ENCODE measurements at places on chromosomes 12 and 14. TPM values are rescaled to one million over a fixed set of nuclear protein-coding genes. Genes with fewer than 3 reads are reported as not detected.
A peak's percentile ranks its signal among the peaks of the same experiment; 100 is the strongest.

GRCh38 chr14:60722357-60723115, 1.6 kb downstream of the SIX4 start:
- peak overlapping the region; percentile 78 for H3K4me3 ChIP-seq
- no peaks in the 10 kb centered on the region for H3K27me3 ChIP-seq
- peak overlapping the region; percentile 94 for H3K27ac ChIP-seq
- H3K4me1 ChIP-seq, result no peaks in the 10 kb centered on the region
- H3K36me3 ChIP-seq, result no peaks in the 10 kb centered on the region

GRCh38 chr12:123050913-123051312, 70.4 kb downstream of the ARL6IP4 start:
- no peak for DNase-seq
- no peaks in the 10 kb centered on the region for H3K27me3 ChIP-seq
- H3K27ac ChIP-seq, result peak overlapping the region; percentile 56
- H3K36me3 ChIP-seq, result no peaks in the 10 kb centered on the region
- no peak overlapping the region for H3K4me3 ChIP-seq

- no peaks in the 10 kb centered on the region for H3K36me3 ChIP-seq
- no peak for DNase-seq
- no peaks in the 10 kb centered on the region for H3K27me3 ChIP-seq
These were observed 507.6 kb downstream of the PCNX1 start for GRCh38 chr14:71414631-71415403.

The TGM1 gene
- 11.4 TPM for total RNA-seq

The MANSC4 gene
- not detected for total RNA-seq

GRCh38 chr14:85566603-85567002, 36.7 kb downstream of the FLRT2 start:
- no peaks in the 10 kb centered on the region for H3K4me1 ChIP-seq
- H3K27ac ChIP-seq, result no peak overlapping the region
- H3K4me3 ChIP-seq, result no peak overlapping the region
- DNase-seq, result no peak
- H3K27me3 ChIP-seq, result no peaks in the 10 kb centered on the region
- H3K36me3 ChIP-seq, result no peaks in the 10 kb centered on the region

DNA sequence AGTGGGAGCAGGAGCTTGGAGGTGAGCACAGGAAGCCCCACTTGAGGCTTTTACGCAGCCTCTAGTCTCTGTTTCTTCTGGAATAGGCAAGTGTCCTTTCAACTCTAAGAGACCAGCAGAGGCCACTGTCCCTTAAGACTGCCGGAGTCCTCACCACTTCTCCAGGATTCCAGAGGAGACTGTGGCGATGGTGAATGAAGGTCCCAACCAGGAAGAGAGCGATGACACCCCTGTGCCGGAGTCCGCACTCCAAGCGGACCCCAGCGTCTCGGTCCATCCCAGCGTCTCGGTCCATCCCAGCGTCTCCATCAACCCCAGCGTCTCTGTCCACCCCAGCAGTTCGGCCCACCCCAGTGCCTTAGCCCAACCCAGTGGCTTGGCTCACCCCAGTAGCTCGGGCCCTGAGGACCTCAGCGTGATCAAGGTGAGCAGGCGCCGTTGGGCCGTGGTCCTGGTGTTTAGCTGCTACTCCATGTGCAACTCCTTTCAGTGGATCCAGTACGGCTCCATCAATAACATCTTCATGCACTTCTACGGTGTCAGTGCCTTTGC, 442 bp downstream of the FLVCR2 start:
- H3K4me1 ChIP-seq, result peaks cover 7% of the 10 kb centered on the region
- DNase-seq, result peak; percentile 46

The SERPINA10 gene
- total RNA-seq, result not detected

DNA sequence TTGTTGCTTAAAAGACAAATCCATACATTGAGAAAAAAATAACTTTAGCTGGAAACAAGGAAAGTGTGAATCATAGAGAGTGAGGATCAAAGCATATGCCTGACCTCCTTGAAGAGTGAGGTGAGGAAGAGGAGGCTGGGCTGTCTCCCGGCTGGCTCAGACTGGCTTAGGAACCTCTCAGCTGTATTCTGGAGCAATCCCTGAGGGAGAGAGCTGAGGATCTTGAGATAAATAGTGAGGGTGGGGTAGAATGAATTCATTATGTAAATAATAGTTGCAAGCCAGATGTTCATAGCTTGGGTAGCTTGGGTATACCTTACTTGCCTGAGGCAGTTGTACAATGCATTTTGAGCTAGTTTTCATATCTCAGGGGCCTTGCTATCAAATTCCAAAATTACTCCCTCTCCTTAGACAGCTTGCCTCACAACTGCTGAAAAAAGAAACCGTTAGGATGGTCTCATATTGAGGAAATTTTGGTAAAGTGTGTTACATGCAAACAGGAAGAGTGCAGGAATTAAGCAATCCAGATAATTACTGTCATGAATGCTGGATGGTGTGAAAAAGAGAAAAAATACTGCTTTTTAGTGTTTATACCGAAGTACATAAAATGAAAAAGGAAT, 30.5 kb upstream of the SLC15A5 start:
- no peaks in the 10 kb centered on the region for H3K4me1 ChIP-seq
- H3K27ac ChIP-seq, result no peak overlapping the region

GRCh38 chr12:2668816-2669215, 126.0 kb upstream of the FKBP4 start:
- no peaks in the 10 kb centered on the region for H3K27me3 ChIP-seq
- no peaks in the 10 kb centered on the region for H3K4me1 ChIP-seq
- no peak for DNase-seq
- no peaks in the 10 kb centered on the region for H3K36me3 ChIP-seq
- H3K4me3 ChIP-seq, result no peak overlapping the region
- H3K27ac ChIP-seq, result no peak overlapping the region

The SOAT2 gene
- total RNA-seq, result 0.28 TPM

GRCh38 chr12:10469701-10470100, 16.5 kb upstream of the KLRC1 start:
- DNase-seq, result no peak
- H3K36me3 ChIP-seq, result no peaks in the 10 kb centered on the region
- H3K27me3 ChIP-seq, result no peaks in the 10 kb centered on the region
- H3K4me1 ChIP-seq, result no peaks in the 10 kb centered on the region
- H3K27ac ChIP-seq, result no peak overlapping the region

DNA sequence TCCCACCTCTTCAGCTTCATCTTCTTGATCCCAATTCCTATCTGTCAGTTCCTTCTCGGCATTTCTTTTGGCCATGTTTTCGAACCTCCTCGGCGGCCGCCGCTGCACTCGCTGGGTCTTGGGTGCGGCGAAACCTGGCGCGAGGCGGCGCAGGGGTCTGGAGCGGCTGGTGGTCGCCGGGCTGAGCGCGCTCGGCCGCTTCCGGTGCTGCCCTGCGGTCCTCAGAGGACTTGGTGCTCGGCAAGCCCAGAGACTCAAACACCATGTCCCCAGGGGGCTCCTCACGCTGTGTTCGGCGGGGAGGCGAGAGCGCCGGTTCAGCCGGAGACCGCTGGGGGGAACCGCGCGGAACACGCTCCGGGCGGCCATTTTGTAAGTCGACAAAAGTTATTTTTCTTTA, 51.8 kb downstream of the PPP1R36 start:
- no peaks in the 10 kb centered on the region for H3K4me1 ChIP-seq
- no peak overlapping the region for H3K4me3 ChIP-seq
- no peak overlapping the region for H3K27ac ChIP-seq
- H3K27me3 ChIP-seq, result no peaks in the 10 kb centered on the region
- H3K36me3 ChIP-seq, result no peaks in the 10 kb centered on the region
- no peak for DNase-seq

GRCh38 chr12:70788774-70789173, 131.8 kb downstream of the PTPRR start:
- no peaks in the 10 kb centered on the region for H3K36me3 ChIP-seq
- H3K27me3 ChIP-seq, result no peaks in the 10 kb centered on the region
- H3K4me1 ChIP-seq, result no peaks in the 10 kb centered on the region
- DNase-seq, result no peak
- no peak overlapping the region for H3K27ac ChIP-seq

The GPR162 gene
- total RNA-seq, result 4.4 TPM

The GRIN2B gene
- total RNA-seq, result 0.11 TPM

- H3K4me1 ChIP-seq, result no peaks in the 10 kb centered on the region
- no peak overlapping the region for H3K27ac ChIP-seq
- no peak overlapping the region for H3K4me3 ChIP-seq
These were observed 151.6 kb upstream of the ARID2 start for GRCh38 chr12:45577844-45578399.

All from prostate gland (tissue), 2 donors.